ENCODE measurements at places on chromosomes 2 and 18.

DNA sequence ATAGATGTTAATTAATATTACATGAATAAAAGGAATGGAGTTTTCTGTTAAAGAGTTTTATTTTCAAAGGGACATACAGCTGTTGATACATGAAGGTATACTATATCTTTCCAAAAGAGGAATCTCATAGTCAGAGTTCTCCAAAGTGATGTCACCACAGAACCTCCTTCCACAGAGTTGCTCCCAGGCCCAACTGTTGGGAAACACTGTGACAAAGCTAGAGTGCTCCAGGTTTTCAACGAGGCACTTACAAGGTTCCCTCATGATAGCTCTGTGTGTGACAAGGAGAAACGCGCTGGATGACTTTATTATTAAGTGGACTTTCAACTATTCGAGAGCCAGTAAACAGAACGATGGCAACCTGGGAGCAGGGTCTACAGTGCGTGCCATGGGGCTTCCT is 33.5 kb downstream of the PTPN18 start:
- H3K27ac ChIP-seq = no peak overlapping the region
- DNase-seq = no peak
- H3K36me3 ChIP-seq = no peaks in the 10 kb centered on the region

DNA sequence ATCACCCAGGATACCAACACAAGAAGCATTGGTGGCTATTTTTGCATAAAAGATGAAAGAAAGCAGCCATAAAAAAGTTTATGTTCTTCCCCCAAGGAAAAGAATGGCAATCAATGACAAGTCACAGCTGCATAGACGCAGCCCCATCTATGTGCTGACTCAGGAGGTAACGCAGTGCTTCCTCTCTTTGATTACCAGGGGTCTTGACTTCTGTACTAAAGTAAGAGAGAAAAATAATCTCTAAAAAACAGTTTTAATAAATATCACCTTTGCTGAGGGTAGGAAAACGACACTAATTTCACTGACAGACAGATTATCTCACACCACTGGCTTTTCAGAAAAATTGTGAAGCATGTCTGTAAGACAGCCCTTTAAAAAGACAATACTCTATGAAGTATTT is 33.9 kb upstream of the EVA1A start:
- H3K27ac ChIP-seq = no peak overlapping the region
- H3K36me3 ChIP-seq = no peaks in the 10 kb centered on the region
- peaks cover 1% of the 10 kb centered on the region for H3K4me1 ChIP-seq
- no peak for DNase-seq
- peaks cover 11% of the 10 kb centered on the region for H3K27me3 ChIP-seq
- H3K4me3 ChIP-seq = no peak overlapping the region

GRCh38 chr2:71939588-71940535 is 207.8 kb downstream of the CYP26B1 start:
- no peaks in the 10 kb centered on the region for H3K4me1 ChIP-seq
- H3K36me3 ChIP-seq = no peaks in the 10 kb centered on the region
- no peak for DNase-seq
- H3K4me3 ChIP-seq = no peak overlapping the region
- no peak overlapping the region for H3K27ac ChIP-seq

DNA sequence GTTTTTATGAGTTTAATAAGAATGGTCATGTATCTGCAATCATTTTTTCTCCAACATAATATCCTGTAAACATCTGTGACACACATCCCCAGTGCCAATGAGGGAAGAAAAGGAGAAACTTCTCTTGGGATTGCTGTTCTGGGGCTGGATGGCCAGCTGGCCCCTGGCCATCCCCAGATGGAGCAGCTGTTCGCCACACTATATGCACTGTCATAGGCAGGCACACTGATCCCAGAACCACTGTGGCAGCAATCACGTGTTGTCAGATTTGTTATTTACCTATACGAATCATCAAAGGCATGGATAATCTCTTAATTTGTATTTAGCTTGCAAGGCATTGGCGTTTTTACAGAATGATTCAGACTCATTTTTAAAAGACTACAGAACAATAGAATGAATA is 167.6 kb upstream of the ACAA2 start:
- H3K27me3 ChIP-seq = no peaks in the 10 kb centered on the region
- H3K4me1 ChIP-seq = no peaks in the 10 kb centered on the region
- H3K27ac ChIP-seq = no peak overlapping the region
- no peak for DNase-seq

GRCh38 chr2:239903803-239904202 is 121.3 kb downstream of the NDUFA10 start:
- peaks cover 3% of the 10 kb centered on the region for H3K27me3 ChIP-seq
- no peak overlapping the region for H3K4me3 ChIP-seq
- no peaks in the 10 kb centered on the region for H3K36me3 ChIP-seq
- H3K27ac ChIP-seq = no peak overlapping the region
- DNase-seq = no peak

- peaks cover 40% of the 10 kb centered on the region for H3K4me1 ChIP-seq
- H3K27me3 ChIP-seq = no peaks in the 10 kb centered on the region
- peaks cover 8% of the 10 kb centered on the region for H3K36me3 ChIP-seq
- no peak for DNase-seq
These were observed 926 bp downstream of the SERPINB8 start for GRCh38 chr18:63970809-63971205.

DNA sequence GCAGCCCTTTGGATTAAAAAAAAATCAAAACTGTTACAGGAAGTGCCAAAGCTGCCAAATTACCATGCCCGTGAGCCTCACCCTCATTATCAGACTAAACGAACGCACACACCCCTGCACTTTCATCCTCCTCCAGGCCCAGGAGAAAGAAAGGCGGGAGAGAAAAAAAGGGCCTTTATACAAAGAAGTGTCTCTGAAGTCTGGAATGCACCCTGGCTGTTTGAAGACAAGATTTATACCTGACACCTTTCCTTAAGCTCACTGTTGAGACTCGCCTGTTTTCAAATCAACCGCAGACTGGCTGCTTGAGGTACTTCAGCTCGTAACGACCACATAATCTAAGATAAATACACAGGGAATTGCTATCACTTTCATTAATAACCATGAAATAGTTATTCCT is 31.0 kb downstream of the EDAR start:
- peaks cover 56% of the 10 kb centered on the region for H3K4me1 ChIP-seq
- H3K36me3 ChIP-seq = peaks cover 2% of the 10 kb centered on the region
- peak overlapping the region; percentile 62 for H3K4me3 ChIP-seq
- H3K27me3 ChIP-seq = no peaks in the 10 kb centered on the region
- peak overlapping the region; percentile 55 for H3K27ac ChIP-seq

- no peaks in the 10 kb centered on the region for H3K36me3 ChIP-seq
- H3K4me3 ChIP-seq = no peak overlapping the region
- peaks cover 3% of the 10 kb centered on the region for H3K27me3 ChIP-seq
- no peak for DNase-seq
- H3K4me1 ChIP-seq = no peaks in the 10 kb centered on the region
These were observed 93.4 kb upstream of the THOC1 start for GRCh38 chr18:361100-361732.

GRCh38 chr18:8795586-8796325 is 90.4 kb downstream of the MTCL1 start:
- DNase-seq = no peak
- H3K4me3 ChIP-seq = no peak overlapping the region
- H3K4me1 ChIP-seq = peaks cover 5% of the 10 kb centered on the region
- no peaks in the 10 kb centered on the region for H3K27me3 ChIP-seq
- H3K36me3 ChIP-seq = no peaks in the 10 kb centered on the region

- no peaks in the 10 kb centered on the region for H3K4me1 ChIP-seq
- no peaks in the 10 kb centered on the region for H3K27me3 ChIP-seq
- no peaks in the 10 kb centered on the region for H3K36me3 ChIP-seq
These were observed 905.1 kb downstream of the NRXN1 start for GRCh38 chr2:50126845-50127244.

GRCh38 chr18:9647496-9648323 is 33.4 kb upstream of the PPP4R1 start:
- DNase-seq = no peak
- H3K36me3 ChIP-seq = no peaks in the 10 kb centered on the region
- H3K4me1 ChIP-seq = no peaks in the 10 kb centered on the region
- H3K4me3 ChIP-seq = no peak overlapping the region

DNA sequence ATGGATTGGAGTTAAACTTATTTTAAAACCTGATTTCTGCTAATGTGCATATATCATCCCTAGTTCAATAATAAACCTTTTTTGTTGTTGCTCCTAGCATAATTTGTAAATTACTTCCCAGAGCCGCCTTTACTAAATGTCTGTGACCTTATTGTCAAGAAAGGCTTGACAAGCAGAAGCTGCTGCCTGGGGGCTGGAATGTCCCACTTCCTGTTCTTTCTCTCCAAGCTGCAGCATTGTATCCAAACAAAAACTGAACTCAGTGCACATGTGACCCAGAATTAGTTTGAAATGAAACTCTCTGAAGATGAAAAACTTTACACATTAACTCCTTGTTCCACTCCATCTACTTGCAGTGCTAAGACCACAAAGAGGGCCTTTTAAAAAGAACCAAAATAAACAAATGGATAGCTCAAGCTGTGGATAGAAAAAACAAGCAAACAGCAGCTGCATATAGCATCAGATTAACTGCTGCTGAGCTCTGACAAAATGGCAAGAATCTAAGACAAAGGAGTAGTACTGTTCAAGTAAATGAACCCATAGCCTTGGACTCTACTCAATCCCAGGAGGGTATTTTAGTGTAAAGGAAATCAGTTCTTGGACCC is 99.8 kb upstream of the NEUROD1 start:
- peaks cover 5% of the 10 kb centered on the region for H3K4me1 ChIP-seq
- H3K36me3 ChIP-seq = no peaks in the 10 kb centered on the region
- no peak overlapping the region for H3K4me3 ChIP-seq
- no peak for DNase-seq
- H3K27me3 ChIP-seq = peaks cover 3% of the 10 kb centered on the region

DNA sequence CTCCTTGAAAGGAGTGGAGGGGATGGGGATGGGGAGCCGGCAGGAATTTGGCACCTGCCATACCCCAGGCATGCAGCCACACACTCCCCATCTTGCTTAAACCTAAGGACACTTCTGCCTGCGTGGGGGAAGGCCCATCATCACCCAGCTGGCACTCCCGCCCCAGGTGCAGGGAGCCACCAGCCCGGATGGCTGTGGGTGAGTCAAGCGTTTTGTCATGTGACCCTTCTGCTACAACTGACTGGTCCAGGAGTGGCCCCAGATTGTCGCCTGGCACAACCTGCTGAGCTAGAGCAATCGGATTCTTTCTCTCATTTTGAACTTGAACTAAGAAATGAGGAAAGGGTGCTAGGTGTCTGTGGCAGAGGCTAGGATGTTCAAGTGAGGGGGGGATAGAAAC is 61.3 kb downstream of the TSN start:
- no peaks in the 10 kb centered on the region for H3K27me3 ChIP-seq
- no peak overlapping the region for H3K27ac ChIP-seq

GRCh38 chr2:166338831-166339339 is 36.9 kb downstream of the SCN9A start:
- H3K4me3 ChIP-seq = no peak overlapping the region
- no peaks in the 10 kb centered on the region for H3K36me3 ChIP-seq

GRCh38 chr2:28048341-28048740 is 157.8 kb downstream of the BABAM2 start:
- H3K4me3 ChIP-seq = no peak overlapping the region
- no peaks in the 10 kb centered on the region for H3K27me3 ChIP-seq
- peaks cover 23% of the 10 kb centered on the region for H3K4me1 ChIP-seq
- H3K27ac ChIP-seq = no peak overlapping the region
- no peak for DNase-seq

DNA sequence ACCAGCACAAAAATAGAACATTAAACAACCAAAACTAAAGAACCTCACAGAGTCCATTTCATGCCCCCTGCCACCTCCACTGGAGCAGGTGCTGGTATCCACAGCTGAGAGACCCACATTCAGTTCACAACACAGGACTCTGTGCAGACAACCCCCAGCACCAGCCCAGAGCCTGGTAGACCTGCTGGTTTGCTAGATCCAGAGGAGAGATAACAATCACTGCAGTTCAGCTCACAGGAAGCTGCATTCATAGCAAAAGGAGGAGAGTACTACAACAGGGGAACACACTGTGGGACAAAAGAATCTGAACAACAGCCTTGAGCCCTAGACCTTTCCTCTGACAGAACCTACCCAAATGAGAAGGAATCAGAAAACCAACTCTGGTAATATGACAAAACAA is 326.7 kb downstream of the METTL4 start:
- no peaks in the 10 kb centered on the region for H3K36me3 ChIP-seq
- no peak overlapping the region for H3K4me3 ChIP-seq

DNA sequence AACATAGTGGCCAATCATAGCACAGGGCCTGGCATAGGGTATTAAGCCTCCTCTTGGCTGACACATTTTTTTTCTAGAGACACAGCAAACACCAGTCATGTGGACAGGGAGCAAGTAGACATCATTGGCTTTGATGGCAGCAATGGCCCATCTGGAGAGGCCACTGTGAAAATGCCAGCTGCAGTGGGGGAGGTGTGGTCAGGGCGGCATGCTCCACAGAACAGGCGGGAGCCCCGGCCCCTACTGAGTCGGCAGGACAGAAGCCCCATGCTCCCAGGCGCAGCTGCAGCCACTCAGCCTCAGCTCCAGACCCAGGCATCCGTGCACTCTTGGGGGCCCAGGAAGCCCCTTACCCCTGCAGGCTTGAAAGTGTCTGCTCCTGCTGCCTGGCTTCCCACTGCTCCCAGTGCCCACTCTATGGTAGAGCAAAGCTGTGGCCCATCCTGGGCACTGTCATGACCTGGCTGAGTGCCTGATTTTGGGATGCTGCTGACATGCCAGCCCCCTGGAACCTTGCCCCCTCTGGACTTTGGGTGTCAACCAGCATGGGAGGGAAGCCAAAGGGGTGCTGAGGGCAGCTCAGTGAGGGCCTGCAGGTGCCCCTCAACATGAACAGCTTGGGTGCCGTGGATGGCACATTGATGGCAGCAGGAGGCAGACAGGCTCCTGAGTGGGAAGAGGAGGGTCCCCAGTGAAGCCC is 23.3 kb upstream of the UBE2F start:
- DNase-seq = no peak
- H3K27me3 ChIP-seq = no peaks in the 10 kb centered on the region
- H3K4me3 ChIP-seq = no peak overlapping the region
- H3K4me1 ChIP-seq = peaks cover 46% of the 10 kb centered on the region

- no peak overlapping the region for H3K4me3 ChIP-seq
- H3K27ac ChIP-seq = no peak overlapping the region
- H3K36me3 ChIP-seq = no peaks in the 10 kb centered on the region
- no peak for DNase-seq
- H3K27me3 ChIP-seq = no peaks in the 10 kb centered on the region
These were observed 9.8 kb upstream of the PAPOLG start for GRCh38 chr2:60746318-60746717.

GRCh38 chr2:8684878-8685696 is 3.2 kb downstream of the ID2 start:
- H3K27ac ChIP-seq = peak overlapping the region; percentile 95
- peak; percentile 80 for DNase-seq
- peaks cover 23% of the 10 kb centered on the region for H3K4me1 ChIP-seq
- peaks cover 29% of the 10 kb centered on the region for H3K36me3 ChIP-seq
